Small intestine (tissue), 16 donors: ENCODE measurements at places on chromosomes 7 and 10. TPM values are rescaled to one million over a fixed set of nuclear protein-coding genes. Genes with fewer than 3 reads are reported as not detected.

Gene VWA2
- 13.8 TPM for polyA plus RNA-seq

- H3K27me3 ChIP-seq = no peaks in the 10 kb centered on the region
- no peak overlapping the region for H3K4me3 ChIP-seq
- DNase-seq = no peak
- no peaks in the 10 kb centered on the region for H3K4me1 ChIP-seq
- H3K27ac ChIP-seq = no peak overlapping the region
These were observed 527.6 kb downstream of the SORCS1 start for GRCh38 chr10:106636766-106637491.

GRCh38 chr10:43694526-43694925 lies 45.8 kb upstream of the ZNF32 start:
- no peaks in the 10 kb centered on the region for H3K4me1 ChIP-seq
- no peak for DNase-seq
- H3K4me3 ChIP-seq = no peak overlapping the region
- no peaks in the 10 kb centered on the region for H3K27me3 ChIP-seq

- H3K4me3 ChIP-seq = no peak overlapping the region
- no peaks in the 10 kb centered on the region for H3K4me1 ChIP-seq
- peaks cover 6% of the 10 kb centered on the region for H3K27me3 ChIP-seq
- no peak overlapping the region for H3K27ac ChIP-seq
- H3K36me3 ChIP-seq = no peaks in the 10 kb centered on the region
These were observed 63.2 kb upstream of the PODXL start for GRCh38 chr7:131619336-131620305.
